Thyroid gland (tissue), 4 donors: ENCODE measurements at places on chromosomes 2 and 18. TPM values are rescaled to one million over a fixed set of nuclear protein-coding genes. Genes with fewer than 3 reads are reported as not detected.

- H3K4me1 ChIP-seq: no peaks in the 10 kb centered on the region
- H3K27ac ChIP-seq: no peak overlapping the region
- H3K4me3 ChIP-seq: no peak overlapping the region
- no peaks in the 10 kb centered on the region for H3K36me3 ChIP-seq
- no peaks in the 10 kb centered on the region for H3K27me3 ChIP-seq
These were observed 335.4 kb upstream of the VWC2L start for GRCh38 chr2:214075456-214075855.

The MAP3K19 gene
- total RNA-seq: not detected

The RNF149 gene
- 95.6 TPM for total RNA-seq

The RGPD3 gene
- 0.63 TPM for total RNA-seq

- no peaks in the 10 kb centered on the region for H3K4me1 ChIP-seq
- H3K4me3 ChIP-seq: no peak overlapping the region
- H3K27me3 ChIP-seq: no peaks in the 10 kb centered on the region
- H3K36me3 ChIP-seq: no peaks in the 10 kb centered on the region
These were observed 802.1 kb upstream of the FAM98A start for GRCh38 chr2:34401186-34401585.

- H3K4me1 ChIP-seq: no peaks in the 10 kb centered on the region
- H3K36me3 ChIP-seq: no peaks in the 10 kb centered on the region
- H3K4me3 ChIP-seq: no peak overlapping the region
- H3K27me3 ChIP-seq: no peaks in the 10 kb centered on the region
- H3K27ac ChIP-seq: no peak overlapping the region
These were observed 245.8 kb upstream of the SLC39A10 start for GRCh38 chr2:195411219-195411687.

- H3K4me3 ChIP-seq: no peak overlapping the region
- no peak for DNase-seq
- no peaks in the 10 kb centered on the region for H3K36me3 ChIP-seq
- H3K27ac ChIP-seq: no peak overlapping the region
- no peaks in the 10 kb centered on the region for H3K27me3 ChIP-seq
- H3K4me1 ChIP-seq: no peaks in the 10 kb centered on the region
These were observed 1110.0 kb upstream of the ACVR2A start for GRCh38 chr2:146734821-146735190.
